ENCODE measurements at places on chromosomes 7 and 10. TPM values are rescaled to one million over a fixed set of nuclear protein-coding genes. Genes with fewer than 3 reads are reported as not detected.

OR2A5 gene
- not detected for total RNA-seq

TMEM270 gene
- total RNA-seq, result not detected

GPER1 gene
- 4.5 TPM for total RNA-seq

C1QL3 gene
- not detected for total RNA-seq

MYH16 gene
- total RNA-seq, result not detected

AS3MT gene
- 4.0 TPM for total RNA-seq

OR13A1 gene
- not detected for total RNA-seq

HOGA1 gene
- total RNA-seq, result 3.3 TPM

ZP3 gene
- total RNA-seq, result 0.48 TPM

PON1 gene
- not detected for total RNA-seq

SYT15B gene
- 1.2 TPM for total RNA-seq

SPDYE2B gene
- total RNA-seq, result not detected

DNA sequence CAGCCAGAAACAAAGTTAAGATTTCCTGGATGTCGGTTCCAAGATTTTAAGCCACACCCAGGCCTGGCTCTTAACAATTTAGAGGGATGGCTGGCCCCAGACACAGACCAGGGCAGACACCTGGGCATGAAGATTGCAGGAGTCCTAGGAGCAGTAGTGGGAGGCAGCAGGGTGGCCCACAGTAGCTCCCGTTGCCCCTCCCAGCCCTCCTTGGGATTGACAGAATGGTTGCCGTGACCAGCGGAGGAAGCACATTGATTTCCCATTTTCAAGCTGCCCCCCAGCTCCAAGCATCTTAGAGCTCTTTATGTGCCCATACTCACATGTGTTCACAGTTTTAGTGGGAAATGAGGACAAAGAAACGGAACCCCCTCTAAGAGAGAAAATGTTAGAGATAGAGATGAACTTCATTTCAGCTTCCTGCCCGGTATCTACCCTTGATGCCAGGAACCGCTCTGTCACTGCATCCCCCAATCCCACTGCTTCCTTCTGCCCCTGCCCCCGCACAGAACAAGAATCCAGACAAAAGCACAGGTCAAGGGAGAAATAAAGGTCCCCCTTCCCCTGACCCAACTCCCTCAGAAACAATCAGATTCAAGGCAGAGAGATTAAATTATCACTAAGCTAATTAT is 101.1 kb downstream of the PLXNA4 start:
- DNase-seq, result no peak

DNA sequence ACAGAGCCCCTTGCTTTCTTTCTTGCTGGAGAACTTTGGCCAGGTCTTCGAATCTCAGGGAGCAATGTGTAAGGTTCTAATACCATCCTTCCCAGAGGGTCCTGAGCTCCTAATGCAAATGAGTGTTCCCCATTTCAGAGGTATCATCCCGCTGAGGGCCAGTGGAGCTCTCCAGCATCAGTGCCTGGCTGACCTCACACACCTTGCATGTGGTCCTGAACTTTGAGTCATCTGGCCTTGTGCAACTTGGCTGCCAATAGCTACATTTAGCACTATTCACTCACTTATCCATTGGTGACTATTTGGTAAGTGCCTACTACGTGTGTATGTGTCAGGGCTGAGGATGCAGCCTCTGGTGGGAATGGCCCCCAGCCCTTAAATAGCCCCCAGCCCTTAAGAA is 48.4 kb upstream of the HABP2 start:
- DNase-seq, result no peak

- no peak for DNase-seq
Measured at GRCh38 chr7:44063547-44063893, 1.8 kb downstream of the PGAM2 start.

- no peak for DNase-seq
Measured at GRCh38 chr7:40808378-40808942, 673.7 kb downstream of the SUGCT start.

DNA sequence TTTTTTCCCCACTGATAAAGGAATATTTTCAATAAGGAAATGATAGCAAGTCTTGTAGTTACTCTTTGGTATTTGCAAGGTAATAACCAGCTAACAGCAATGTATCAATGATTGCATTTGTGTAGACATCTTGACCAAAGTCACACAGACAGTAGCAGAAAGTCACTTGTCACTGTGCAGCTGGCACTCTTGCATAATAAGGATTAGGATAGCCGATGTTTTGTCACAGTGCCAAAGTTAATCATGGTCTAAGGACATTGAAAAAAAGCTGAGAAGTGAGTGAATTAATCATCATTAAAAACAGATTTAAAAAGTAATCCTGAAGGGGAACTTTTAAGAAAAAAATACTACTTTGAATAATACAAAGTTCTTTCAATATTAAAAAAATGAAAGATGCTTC is 834.3 kb upstream of the C7orf33 start:
- DNase-seq, result no peak

GRCh38 chr7:101104193-101104713 is 19.0 kb downstream of the TRIM56 start:
- DNase-seq, result no peak

DNA sequence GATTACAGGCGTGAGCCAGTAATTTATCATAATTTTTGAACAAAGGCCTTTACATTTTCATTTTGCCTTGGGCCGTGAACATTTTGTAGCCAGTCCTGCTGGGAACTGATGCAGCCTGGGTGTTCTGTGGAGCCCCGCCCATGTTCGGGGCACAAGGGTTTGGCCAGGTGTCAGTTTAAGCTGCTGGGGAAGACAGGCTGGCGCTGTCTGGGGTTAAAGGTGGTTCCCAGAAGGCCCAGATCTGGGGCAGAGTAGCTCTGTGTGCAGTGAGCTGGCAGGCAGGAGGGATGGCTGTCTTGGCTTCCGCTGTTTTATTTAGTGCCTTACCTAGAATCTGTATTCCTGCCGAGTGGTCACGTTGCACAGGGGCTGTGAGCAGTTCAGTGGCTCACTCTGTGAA is 50.2 kb downstream of the DOCK1 start:
- no peak for DNase-seq

DNA sequence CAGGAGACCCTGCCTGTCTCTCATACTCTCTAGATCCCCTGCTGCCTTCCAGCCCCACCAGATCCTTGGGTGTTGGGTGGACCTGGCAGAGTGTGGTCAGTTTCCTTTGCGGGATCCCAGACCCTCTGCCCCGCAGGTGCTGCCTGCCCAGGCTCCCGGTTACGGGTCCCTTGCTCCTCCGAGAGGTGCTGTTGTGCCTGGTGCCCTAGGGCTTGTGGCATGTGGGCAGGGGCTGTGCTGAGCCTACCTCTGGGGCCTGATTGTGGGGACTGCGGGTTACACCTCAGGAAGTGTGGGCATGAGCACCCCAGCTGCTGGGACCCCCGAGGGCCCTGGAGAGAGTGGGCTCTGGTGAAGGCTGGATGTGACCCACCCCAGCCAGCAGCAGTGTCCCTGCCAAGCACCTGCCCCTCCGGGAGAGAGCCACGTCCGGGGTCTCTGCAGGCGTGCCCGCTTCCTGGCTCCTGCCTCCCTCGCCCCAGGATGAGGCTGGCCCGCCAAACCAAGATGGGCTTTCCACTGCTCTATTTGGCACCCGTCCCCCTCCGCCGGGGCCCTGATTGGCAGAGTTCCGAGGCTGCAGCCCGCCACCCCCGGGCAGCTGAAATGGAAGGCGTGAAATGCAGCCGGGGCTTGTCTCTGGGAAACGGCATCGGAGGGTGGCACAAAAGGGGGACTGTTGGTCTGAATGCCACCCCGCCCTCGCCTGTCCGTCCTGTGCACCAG is 17.0 kb downstream of the CLIP2 start:
- no peak for DNase-seq

- DNase-seq, result no peak
Measured at GRCh38 chr10:6924166-6924565, 344.1 kb upstream of the PRKCQ start.

DNA sequence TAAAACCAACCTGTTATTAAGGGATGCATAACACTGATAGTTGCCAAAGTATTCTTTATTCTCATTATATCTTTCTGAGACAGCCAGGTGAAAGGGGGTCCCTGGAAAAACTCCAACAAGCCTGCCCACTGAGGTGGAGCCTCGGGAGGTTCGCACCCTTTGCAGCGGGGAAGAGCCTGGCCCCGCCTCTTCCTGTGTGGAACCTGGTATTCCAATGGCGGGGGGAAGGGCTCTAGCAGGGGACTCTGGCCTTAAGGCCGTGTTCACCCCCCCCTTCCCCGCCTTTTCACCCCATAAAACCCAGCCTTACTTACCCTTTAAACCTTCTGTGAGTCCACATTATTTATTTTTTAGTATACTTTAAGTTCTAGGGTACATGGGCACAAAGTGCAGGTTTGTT is 62.4 kb upstream of the PDK4 start:
- no peak for DNase-seq

- DNase-seq, result no peak
Measured at GRCh38 chr7:24862461-24862860, 105.2 kb upstream of the GSDME start.

- DNase-seq, result no peak
Measured at GRCh38 chr7:158574308-158575036, 13.2 kb downstream of the PTPRN2 start.

GRCh38 chr7:233249-234035 is 41.1 kb downstream of the FAM20C start:
- no peak for DNase-seq

DNA sequence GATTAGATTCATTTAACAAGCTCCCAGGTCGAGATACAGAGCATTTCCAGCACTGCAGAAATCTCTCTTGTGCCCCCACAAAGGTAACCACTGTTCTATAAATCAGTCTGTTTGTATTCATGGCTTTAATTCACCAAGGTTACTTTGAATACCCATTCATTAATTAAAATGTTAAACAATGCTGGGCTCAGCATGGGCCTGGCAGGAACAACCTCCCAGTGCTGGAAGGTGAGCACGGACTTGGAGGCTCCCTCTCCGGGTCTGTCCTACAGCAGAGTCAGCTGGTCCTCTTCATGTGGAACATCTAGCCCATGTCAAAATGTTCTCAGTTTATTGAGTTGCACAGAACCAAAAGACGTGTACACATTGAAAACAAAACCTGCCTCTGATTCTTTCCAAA is 15.6 kb upstream of the EFCAB10 start:
- no peak for DNase-seq

GRCh38 chr10:77289790-77290189 is 347.8 kb downstream of the KCNMA1 start:
- DNase-seq, result no peak

DNA sequence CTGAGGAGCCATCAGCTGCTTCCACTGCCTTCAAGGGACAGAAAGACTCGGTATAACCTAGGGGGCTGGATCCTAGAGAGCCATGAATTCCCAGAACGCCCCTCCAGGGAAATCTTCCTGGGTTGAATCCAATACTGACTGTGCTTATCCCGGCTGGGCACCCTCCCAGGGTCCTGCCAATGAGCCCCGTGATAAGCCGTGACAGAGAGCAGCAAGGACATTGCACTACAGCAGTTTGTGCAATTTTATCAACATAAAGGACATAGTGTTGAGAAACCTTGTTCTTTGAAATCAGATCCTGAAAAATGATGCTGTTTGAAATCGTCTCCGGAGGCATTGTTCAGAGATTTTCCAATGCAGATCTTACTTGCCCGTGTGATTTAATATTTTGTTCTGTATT is 18.8 kb downstream of the AKR1B1 start:
- no peak for DNase-seq

DNA sequence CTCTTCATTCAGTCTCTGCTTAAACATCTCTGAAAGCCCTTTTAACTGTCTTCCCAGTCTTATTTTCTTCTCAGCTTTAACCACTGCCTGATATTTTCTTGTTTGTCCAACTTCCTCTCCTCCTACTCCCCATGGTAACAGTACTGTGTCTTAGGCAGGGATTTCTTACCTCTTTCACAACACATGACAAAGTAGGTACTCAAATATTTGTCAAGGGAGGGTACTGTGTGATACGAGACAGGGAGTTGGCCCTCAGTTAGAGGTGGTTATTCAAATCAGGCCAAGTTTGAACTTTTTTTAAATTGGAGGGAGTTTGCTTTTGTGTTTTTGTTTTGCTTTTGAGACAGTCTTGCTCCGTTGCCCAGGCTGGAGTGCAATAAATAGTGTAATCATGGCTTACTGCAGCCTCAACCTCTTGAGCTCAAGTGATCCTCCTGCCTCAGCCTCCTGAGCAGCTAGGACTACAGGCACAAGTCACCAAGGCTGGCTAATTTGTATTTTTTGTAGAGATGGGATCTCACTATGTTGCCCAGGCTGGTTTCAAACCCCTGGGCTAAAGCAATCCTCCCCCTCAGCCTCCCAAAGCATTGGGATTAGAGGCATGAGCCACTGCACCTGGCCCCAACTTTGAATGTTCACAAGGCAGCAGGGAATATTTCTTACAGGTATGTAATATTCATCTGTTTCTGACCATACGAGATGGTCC is 2.5 kb upstream of the KPNA7 start:
- DNase-seq, result no peak

DNA sequence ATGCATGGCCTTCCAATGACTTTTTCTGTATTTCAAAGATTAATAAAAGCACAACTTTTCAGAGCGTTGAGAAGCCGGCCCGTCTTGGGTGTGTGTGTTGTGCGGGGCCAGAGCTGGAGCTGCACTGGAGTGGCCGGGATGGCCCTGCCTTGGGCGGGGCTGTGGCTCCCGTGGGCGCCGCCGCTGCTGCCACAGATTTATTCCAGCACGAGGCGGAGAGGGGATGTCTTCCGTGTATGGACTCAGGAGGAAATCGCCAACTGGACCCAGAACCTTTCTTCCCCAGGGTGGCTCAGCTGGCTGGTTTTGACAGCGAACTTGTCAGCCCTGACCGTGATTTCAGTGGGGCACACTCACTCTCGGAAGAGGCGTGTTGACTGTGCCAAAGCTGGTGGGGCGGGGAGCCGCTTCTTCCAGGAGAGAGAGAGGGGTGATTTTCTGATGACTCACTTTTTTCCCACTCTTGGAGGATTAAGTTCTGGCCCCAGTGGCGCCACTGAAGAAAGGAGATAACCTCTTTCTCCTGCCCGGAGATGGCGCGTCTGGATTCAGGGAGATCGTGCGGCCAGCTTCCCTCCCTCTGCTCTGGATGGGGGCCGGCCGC is 72.4 kb downstream of the DNAJB6 start:
- no peak for DNase-seq

GRCh38 chr7:157635148-157635500 is 298.3 kb downstream of the DNAJB6 start:
- DNase-seq, result no peak

- DNase-seq, result no peak
Measured at GRCh38 chr7:101998906-101999240, 181.4 kb downstream of the CUX1 start.

DNA sequence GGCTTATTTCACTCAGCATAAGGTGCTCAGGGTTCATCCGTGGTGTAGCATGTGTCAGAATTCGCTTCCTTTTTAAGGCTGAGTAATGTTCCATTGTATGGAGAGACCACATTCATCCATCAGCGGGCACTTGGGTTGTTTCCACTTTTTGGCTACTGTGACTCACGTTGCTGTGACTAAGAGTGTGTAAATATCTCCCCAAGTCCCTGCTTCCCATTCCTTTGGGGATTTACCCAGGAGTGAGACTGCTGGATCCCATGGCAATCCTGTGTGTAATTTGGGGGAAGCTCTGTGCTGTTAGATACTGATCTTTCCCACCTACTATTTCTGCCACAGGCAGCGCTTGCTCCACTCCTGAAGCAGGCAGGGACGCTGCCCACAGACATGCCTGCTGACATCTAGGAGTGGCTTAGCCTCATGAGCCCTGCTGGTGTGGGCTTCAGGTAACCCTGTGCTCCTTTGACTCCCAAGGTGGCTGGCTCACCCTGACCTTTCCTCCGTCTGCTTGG is 346.0 kb downstream of the FRMD4A start:
- DNase-seq, result no peak

Data from omental fat pad (tissue), 4 donors.